ENCODE measurements at places on chromosomes 11 and 22.

DNA sequence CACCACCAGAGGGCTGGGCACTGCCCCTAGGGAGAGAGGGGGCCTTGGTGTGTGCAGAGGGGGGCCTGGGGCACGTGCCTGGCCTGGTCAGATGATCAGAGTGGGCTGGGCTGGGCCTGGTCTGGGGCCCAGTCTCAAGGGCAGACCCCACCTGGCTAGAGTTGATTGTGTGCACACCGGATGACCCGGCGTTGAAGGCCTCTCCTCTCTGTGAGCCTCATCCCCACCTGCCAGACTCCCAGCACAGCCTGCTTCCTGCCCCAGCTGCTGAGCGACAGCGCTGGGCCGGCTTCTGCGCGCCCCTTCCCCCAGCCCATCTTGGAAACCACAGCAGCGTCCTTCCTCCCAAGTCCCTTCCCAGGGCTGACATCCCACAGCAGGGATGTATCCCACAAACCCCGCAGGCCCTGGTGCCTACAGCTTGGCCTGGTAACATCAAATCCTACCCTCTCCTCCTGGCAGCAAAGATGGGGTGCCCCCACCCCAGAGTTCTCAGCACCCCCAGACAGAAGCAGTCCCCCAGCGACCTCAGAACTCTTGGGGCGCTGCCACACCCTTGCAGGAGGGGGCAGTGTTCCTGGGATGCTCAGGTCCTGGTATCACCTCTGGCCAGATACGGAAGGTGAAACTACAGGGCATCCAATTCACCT, 11.0 kb upstream of the TSSC4 start:
- no peak for DNase-seq

DNA sequence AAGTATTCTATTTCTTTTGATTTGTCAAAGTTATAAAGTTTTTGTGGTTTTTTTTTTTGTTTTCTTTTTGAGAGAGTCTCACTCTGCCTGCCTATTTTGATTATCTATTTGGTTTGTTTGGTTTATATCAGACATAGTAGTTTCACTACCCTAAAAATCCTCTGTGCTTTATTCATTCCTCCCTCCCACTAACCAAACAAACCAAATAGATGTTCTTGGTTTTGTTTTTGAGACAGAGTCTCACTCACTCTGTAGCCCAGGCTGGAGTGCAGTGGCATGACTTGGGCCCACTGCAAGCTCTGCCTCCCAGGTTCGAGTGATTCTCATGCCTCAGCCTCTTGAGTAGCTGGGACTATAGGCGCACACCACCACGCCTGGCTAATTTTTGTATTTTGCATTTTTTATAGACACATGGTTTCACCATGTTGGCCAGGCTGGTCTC, 67.9 kb downstream of the ENTHD1 start:
- no peak for DNase-seq

- DNase-seq = no peak
These were observed 11.0 kb downstream of the TEAD1 start for GRCh38 chr11:12685229-12685628.

DNA sequence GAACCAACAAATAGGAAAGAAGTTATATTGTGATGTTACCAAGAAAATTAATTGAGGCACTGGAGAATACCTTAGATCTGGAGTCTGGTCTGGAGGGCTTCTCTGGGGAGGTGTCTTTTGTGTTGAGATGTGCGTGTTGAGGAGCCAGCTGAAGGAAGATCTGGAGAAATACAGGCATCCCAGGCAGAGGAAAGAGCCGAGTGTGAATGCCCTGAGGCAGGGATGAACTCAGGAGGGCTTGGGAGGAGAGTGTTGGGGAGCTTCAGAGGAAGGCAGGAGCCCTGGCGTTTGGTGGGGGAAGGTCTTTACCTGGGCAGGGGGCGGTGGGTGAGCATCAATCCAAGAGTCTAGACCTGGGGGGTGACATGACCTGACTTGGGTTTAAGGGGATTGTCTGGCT, 13.1 kb downstream of the SYNGR1 start:
- no peak for DNase-seq

GRCh38 chr11:78907636-78908035, 333.0 kb upstream of the NARS2 start:
- no peak for DNase-seq

GRCh38 chr11:1748636-1749394, 1.6 kb downstream of the IFITM10 start:
- DNase-seq = no peak

DNA sequence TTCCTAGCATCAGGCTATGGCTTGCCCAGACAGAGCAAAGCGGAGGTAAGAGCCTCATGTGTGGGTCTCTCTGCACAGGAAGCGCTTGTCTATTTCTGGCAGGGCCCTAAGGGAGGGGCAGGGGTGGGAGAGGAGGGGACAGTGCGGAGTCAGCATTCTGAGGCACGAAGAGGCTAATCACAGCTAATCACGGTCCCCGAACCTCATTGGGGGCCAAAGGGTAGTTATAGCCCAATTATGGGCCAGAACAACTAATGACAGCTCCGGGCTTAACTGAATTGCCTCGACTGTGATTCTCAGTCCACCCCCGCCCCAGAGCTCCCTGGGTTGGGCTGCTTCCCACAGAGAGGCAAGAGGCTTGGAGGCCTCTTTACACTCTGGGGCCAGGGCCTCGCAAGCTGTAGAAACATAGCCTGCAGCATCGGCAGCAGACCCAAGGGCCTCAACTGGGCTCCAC, 72.7 kb upstream of the PRDM11 start:
- DNase-seq = no peak

GRCh38 chr22:50044485-50045118, 13.5 kb downstream of the TTLL8 start:
- no peak for DNase-seq

DNA sequence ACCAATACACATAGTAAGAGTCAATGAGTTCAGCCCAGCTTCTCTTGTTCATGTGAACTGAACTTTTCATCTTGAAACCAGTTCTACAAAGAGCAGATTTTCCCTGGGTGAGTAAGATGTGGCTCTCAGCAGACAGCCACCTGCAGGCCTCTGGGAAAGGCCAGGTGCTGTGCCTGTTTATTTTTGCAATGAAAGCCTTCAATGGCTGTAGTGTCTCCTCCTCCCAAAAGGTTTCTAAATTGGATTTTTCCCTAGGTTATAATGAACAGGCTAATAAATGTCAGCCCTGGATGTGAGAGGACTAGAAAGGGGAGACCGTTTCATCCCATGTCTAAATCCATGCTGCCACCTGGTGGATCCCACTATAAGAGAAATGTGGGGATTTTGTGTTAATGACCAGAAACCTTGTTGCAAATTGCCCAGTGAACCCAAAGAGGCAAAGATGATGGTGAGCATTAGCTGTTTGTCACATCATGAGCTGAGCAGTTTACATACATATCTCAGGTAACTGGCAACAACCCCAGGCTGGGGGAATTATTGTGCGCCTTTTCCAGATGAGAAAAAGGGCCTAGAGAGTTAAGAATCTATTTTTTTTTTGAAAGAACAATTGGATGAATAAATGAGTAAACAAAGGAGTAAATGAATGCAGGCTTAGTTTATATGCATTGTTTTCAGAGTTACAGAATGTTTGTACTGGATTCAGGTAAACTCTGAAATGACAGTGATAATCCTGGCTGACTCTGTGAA, 12.7 kb downstream of the C11orf91 start:
- DNase-seq = peak; percentile 60

- DNase-seq = no peak
These were observed 13.5 kb upstream of the SPI1 start for GRCh38 chr11:47391711-47392432.

DNA sequence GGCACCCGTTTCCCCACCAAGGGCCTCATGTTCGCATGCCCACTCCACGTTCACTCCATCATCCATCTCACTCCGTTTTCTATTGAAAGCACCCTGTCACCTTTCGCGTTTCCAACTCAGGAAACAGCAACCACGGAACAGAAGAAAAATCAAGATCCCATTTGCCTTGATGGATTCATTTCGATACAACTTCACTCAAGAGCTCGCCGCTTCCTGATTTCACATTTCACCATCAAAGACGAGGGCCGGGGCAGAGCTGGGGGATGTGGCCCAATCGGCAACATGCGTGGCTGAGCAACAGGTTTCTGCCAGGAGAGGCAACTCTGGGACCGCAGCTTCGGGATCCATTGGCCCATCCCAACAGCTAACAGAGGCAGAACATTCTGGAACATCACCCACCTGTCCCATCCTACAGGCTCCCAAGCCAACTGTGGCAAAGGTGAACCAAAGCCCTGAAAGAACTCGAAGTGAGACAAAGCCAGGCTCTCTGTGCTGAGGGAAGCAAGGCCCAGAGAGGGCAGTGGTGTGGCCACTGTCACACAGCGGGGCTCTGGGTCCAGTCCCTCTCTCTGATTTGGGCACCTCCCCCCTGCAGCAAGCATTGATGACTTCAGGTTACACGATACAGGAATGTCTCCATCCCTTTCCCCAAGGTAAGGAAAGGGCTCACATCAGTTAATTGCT, 36.2 kb upstream of the CD5 start:
- no peak for DNase-seq

- DNase-seq = no peak
These were observed 61.1 kb downstream of the QSER1 start for GRCh38 chr11:32953700-32954099.

- no peak for DNase-seq
These were observed 398.5 kb downstream of the TBC1D22A start for GRCh38 chr22:47160781-47161520.

DNA sequence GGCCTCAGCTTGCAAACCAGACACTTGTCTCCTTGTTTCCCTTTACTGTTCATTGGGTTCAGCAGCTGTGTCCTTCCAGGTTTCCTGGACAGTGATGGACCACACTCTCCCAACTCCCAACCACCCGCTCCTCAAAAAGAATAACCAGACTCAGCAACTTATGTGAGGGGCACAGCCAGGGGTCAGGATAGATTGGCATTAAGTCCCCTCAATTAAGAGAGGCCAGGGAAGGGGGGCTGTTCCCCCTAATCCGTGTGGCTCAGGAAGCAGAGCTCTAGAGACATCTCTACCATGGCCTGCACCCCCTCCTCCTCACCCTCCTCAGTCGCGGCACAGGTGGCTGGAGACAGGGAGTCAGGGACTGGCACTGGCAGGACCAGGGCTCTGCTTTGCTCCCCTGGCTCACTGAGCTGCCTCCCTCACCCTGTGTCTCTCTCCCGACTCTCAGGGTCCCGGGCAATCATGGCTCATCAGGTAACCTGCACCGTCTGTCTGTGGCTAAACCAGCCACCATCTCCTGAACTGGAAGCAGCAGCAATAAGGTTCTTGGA, 111.7 kb downstream of the ZNF280B start:
- DNase-seq = no peak

DNA sequence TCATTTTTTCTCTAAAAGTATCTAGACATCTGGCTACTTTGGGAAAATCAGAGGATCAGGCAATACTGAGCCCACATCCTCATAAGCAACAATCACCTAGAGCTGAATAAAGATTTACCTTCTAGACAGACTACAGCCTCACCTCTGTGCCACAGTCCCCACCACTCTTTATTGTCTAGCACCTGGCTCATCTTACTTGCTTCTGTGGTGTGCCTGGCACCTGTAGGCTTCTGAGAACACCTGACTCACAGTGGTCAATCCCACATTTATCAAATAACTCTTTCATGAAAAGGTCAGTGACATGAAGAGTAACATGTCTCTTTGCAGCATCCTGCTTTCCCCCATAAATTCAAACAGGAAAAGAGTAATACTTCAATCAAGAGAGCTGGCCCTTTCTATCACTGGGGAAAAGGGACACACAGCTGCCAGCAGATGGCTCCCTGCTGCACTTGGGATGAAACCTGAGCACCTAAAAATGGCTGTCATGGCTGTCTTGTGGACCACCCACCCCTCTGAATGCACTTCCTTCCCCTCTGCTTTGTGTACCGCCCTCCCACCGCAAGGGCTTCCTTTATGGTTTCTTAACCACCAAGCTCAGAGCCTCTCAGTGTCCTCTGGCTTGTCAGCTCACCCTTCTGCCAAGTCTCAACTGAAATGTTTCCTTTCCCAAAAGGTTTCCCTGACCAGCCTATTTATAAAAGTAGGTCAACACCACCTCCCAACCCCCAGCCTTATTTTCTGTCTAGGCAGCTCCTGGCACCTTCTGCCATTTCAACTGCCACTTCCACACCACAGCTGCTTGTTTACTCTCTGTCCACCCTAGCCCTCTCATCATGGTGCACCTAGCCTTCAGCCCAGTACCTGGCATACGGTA, 9.3 kb downstream of the TFIP11 start:
- no peak for DNase-seq

DNA sequence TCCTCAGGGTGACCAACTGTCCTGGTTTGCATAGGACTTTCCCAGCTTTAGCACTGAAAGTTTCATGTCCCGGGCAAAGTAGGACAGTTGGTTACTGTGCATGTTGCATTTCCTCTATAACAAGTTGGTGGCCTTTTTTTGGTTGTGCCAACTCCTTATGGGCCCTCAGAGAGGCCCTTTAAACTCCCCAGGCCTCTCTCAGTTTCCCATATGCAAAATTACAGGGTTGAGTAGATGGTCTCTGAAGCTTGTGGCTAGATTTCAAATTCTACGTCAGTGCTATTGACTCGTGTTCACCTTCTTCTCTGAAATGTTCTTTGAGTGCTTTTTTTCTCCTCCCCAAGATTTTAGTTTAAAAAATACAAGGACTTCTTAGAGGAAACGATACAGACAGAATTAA, 92.5 kb downstream of the MYO18B start:
- no peak for DNase-seq

DNA sequence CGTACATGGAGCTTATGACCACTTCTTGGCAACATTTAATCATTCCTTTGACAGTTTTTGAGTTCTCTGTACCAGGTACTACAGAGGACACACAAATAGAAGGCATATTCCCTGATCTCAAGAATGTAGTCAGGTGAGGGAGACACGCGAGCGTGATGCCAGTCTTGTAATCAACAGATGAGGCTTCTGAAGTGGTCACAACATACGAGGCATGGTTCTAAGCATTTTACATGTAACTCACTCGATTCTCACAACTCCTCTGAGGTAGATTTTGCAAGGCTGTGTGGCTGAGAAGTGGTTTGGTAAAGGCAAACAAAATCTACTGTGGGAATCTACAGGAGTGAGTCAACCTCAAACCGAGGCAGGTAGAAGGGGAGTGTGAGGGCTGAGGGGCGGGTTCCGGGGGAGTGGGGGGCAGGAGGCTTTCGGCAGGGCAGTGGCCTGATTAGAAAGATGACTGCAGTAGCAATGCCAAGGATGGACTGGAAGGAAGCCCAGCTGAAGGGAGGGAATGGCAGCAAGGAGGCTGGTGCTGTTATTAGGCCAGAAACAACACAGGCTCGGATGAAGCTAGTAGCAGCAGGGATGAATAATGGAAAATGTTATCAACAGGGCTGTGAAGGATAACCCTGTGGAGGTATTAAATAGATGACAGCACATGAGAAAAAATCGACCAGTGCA, 63.8 kb downstream of the ST14 start:
- DNase-seq = no peak
